Left colon (tissue), 2 donors: ENCODE measurements at places on chromosomes 11 and 22. TPM values are rescaled to one million over a fixed set of nuclear protein-coding genes. Genes with fewer than 3 reads are reported as not detected.

GRCh38 chr22:48320683-48321451 lies 1506.8 kb downstream of the BRD1 start:
- DNase-seq = no peak

The LYVE1 gene
- 39.4 TPM for total RNA-seq

DNA sequence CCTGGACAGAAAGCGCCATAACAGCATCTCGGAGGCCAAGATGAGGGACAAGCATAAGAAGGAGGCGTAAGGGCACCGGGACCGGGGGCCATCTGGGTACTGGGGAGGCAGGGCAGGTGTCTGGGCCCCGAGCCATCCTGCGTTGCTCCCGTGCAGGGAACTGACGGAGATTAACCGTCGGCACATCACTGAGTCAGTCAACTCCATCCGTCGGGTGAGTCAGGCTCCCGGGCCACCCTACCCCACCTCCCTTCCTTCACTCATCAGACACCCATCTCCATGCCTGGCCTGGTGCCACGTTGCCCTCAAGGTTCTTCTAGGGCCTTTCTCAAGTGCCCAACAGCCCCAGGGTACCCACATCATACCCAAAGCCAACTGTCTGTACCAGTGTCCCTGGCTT lies 15.0 kb downstream of the PLCB3 start:
- DNase-seq = no peak

DNA sequence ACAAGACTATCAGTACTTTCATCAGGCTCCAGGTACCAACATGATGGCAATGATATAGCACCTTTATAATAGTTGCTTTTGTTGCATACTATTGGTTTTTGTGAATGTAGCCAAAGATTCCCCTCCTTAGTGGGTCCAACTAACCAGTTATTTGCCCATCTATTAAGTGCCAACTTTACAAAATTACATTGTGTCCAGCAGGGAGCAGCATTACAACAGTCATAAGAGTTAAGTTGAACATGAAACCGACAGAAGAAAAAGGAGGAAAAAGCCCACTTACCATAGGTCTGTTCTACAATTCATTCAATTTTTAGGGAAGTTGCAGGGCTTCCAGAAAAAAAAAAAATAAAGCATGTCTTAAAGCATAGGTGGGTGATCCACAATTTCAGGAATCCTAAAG lies 21.6 kb downstream of the IMMP1L start:
- DNase-seq = no peak

DNA sequence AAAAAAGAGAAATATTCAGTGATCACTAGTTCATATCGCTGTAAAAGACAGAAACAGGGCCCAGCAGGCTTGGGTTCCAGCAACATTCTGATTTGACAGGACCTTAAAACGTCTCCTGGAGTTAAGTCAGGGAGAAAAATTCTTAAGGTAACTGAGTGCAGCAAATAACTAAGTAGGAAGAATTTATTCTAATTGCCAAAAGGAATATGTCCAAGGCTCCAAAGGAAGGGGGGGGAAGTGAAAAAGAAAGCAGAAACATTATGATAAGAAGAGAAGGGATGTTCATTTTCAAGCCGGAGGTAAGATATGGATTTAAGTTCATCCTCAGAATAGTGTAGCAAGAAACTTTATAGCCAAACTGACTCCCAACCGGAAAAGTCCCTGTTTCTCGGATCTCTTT lies 90.4 kb downstream of the WT1 start:
- DNase-seq = no peak

The P2RY2 gene
- 20.4 TPM for total RNA-seq

GRCh38 chr11:78203184-78203583 lies 14.5 kb downstream of the USP35 start:
- DNase-seq = no peak

The CST6 gene
- not detected for total RNA-seq

DNA sequence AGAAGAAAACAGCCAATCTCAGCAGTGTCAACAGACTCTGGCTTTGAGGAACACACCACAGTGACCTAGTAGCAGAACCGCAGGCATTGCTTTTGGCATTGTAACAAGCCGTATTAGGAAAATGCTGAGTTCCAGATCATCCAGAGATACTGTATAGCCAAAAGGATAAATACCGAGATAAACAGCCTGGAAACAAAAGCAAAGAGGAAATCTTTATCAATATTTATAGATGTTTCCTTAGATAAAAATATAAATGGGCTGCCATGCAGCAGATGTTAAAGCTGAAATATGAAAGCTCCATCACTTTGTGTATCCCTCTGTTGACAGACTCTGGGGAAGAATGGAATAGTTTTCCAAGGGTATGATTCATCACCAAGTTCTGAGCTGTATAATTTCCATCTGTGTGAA lies 98.9 kb upstream of the TP53AIP1 start:
- no peak for DNase-seq

The NUMA1 gene
- 157 TPM for total RNA-seq

The THY1 gene
- total RNA-seq = 1.8 TPM

The EIF3D gene
- total RNA-seq = 130 TPM

The OR4A16 gene
- not detected for total RNA-seq

The SEPTIN5 gene
- total RNA-seq = 4.6 TPM

The NOX4 gene
- total RNA-seq = 0.46 TPM

GRCh38 chr11:75949023-75949672 lies 134.1 kb downstream of the UVRAG start:
- no peak for DNase-seq

DNA sequence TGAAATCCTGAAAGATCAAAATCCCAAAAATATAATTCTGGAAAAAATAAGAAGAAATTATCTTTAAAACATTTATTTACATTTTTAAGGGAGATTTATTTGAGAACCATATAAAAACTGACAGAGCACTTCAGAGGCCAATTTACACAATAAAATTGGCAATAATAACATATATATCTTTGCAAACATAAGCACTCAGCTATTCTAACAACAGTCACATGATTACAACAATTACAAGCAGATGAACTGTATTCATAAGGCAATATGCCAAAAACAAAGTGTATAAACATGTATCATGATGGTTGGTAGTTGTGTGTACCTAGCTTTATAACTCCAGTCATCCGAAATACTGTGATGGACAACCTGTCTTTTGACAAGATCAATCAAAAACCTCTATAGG lies 17.7 kb upstream of the RASSF10 start:
- no peak for DNase-seq

- peak; percentile 33 for DNase-seq
These were observed 1.9 kb downstream of the SYVN1 start for GRCh38 chr11:65132238-65132987.

GRCh38 chr22:37057796-37058510 lies 6.4 kb downstream of the KCTD17 start:
- DNase-seq = no peak

DNA sequence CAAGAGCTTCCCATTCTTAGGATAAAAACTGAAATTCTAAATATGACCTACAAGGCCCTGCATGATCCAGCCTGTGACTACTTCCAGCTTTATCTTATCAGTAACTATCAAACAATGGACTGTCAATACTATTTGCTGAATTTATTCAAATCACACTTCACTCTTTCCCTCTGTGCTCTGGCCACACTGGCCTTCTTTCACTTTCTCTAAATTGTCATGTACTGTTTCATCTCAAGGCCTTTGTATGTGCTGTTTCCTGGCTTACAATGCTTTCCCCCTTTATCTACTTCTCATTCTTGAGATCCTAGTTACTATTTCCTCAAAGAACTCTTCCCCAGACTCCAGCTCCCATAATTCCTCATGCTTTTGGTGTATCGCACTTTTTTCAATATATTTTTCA lies 5.6 kb downstream of the TIMM10B start:
- no peak for DNase-seq

The KRTAP5-10 gene
- 0.58 TPM for total RNA-seq

The UPB1 gene
- not detected for total RNA-seq

The PACS1 gene
- total RNA-seq = 17.1 TPM

- DNase-seq = no peak
These were observed 14.2 kb upstream of the CCDC89 start for GRCh38 chr11:85699957-85700741.

- no peak for DNase-seq
These were observed 419 bp downstream of the ANKRD49 start for GRCh38 chr11:94494126-94494680.

GRCh38 chr11:114061048-114061680 lies 1.7 kb downstream of the ZBTB16 start:
- DNase-seq = no peak

GRCh38 chr11:105333153-105333552 lies 193.6 kb upstream of the CARD18 start:
- no peak for DNase-seq

DNA sequence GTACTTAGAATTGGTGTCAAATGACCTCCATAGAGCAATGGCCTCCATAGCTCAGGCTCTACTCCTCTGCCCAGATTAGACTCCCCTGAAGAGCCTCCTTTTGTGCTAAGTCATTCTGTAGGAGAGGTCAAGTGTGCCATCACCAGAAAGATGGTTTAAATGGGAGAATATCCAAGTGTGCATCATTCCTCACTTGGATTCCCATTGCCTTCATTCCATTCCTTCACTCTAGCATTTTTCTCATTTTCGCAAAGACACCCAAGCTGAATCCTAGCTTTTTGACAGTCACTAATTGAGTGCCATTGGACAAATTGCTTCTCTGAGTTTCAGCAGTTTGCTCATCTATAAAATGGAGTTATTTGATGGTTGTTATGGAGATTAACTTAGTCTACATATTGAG lies 16.9 kb downstream of the CLMP start:
- DNase-seq = no peak

The DGCR6 gene
- total RNA-seq = 1.2 TPM

GRCh38 chr11:87628957-87629356 lies 546.3 kb downstream of the RAB38 start:
- no peak for DNase-seq

DNA sequence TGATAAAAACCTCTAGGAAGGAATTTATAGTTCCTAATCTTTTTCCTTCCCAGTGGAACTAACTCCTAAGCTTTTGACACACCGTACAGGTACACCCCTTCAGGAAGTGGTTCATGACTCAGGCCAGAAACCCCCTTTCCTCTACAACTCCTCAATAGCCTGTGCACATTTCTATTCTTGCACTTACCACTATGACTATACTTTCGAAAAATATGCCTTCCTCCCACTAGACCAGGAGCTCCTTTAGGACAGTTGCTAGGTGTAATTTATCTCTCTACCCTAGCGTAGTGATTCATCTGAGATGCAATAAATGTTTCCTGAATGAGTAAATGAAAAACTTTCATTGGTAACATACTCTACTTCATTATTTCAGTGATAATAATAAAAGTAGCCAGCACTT lies 14.5 kb downstream of the MAP6 start:
- DNase-seq = no peak

DNA sequence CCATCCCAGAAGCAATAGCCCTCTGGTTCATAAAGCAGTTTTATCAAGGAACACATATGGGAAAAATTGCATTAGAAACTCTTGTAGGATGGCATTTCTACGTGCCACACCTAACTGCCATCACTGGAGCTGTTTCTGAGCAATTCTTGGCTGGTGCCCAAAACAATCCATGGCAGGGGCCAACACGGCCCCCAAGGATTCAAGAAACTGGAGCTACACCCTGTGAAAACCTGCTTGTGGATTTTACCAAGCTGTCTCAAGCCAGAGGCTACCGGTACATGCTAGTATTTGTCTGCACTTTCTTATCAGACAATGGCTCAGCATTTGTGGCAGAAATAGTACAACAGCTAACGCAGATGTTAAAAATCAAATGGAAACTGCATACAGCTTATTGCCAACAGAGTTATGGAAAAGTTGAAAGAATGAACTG lies 42.4 kb upstream of the GLYAT start:
- DNase-seq = no peak

GRCh38 chr11:45572354-45573123 lies 92.9 kb downstream of the CHST1 start:
- no peak for DNase-seq

The OR52E8 gene
- total RNA-seq = not detected

The RAD9A gene
- 27.4 TPM for total RNA-seq

The INPP5J gene
- 26.3 TPM for total RNA-seq

DNA sequence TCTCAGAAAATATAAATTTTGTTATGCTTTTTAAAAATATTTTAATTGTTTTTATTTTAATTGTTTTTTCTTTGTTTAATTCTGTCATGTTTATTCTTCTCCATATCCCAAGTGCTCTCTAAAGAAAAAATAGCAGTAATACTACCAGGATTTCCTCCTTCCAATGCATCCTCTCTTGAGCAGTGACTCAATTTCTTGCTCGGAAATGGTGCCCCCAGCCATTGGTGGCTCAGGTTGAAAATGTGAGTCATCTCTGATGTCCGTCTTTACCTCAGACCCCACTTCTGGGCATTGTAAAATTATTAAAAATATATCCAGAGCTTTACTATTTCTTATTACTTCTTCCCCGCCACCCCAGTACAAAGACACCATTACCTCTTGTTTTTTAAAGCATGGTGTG lies 898.5 kb downstream of the METTL15 start:
- DNase-seq = no peak

DNA sequence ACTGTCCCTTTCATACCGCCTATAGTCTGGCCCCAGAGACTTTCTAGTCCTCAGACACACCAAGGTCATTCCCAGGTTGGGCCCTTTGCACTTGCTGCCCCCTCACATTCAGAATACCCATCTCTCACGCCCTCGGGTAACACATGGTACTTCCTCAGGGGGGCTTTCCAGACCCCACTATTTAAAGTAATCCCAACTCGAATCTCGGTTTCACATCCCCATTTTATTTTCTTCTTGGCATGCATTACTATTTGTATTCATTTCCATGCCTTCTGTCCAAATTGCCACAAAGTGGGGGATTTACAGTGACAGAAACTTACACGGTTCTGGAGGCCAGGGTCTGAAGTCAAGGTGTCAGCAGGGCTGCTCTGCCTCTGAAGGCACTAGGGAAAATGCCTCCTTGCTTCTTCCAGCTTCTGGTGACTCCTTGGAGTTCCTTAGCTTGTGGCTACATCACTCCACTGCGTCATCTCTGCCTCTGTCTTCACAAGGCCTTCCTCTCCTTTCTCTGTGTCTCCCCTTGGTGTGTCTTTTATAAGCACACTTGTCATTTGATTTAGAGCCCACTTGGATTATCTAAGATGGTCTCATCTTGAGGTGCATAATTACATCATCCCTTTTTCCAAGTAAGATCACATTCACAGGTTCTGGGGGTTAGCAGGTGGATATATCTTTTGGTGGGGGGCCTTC lies 15.1 kb downstream of the RCN1 start:
- DNase-seq = no peak

DNA sequence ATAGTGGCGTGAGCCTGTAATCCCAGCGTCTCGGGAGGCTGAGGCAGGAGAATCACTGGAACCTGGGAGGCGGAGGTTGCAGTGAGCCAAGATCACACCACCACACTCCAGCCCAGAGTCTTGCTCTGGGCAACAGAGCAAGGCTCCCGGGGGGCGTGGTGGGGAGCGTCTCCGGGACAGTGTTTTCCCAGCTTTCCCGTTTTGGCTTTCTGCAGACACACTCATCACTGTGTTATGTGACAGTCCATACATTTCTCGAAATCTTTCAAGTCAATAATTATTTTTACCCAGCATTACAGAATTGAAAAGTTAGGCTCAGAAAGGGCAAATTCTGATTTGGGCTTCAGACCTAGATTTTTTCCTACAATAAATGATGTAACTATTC lies 31.7 kb downstream of the NEAT1 start:
- no peak for DNase-seq

DNA sequence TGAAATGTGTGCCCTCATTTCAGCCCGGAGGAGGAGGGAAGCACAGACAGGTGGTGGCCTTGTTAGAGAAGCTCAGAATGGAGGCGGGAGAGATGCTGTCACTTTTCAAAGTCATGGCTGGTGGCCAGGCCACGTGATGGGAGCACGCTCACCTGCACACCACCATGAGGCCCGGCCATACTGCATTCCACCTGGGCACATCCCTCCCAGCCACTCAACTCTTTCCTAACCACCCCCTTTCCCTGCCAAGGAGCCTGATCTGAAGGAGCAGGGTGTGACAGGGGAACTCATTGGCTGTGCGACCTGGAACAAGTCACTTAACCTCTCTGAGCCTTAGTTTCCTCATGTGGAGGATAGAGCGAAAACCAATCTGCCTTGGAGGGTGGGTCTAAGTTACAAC lies 364.5 kb downstream of the CTTN start:
- DNase-seq = no peak
